Activated CD4-positive, alpha-beta T cell treated with anti-CD3 and anti-CD28 coated beads for 1 hour (primary cell): ENCODE measurements at places on chromosomes 12 and 14.

- no peak for DNase-seq
Measured at GRCh38 chr14:58747181-58747580, 109.4 kb downstream of the DACT1 start.

DNA sequence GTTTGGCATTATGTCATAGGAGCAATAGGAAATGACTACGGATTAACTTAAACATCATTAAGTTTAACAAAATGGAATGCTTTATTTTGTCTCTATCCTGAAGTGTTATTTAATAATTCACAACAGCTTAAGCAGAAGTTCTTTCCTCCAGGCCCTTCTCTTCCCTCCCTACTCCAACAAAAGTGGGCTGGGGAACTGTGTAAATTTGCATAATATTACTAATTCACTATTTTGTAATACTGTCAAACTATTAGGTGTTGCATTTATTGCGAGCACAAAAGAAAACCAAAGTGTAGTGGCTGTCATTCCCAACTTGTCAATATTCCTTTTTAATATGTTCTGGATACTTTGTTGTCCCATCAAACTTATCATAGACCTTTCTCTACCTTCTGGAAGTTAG is 69.8 kb downstream of the ATG14 start:
- DNase-seq, result no peak

DNA sequence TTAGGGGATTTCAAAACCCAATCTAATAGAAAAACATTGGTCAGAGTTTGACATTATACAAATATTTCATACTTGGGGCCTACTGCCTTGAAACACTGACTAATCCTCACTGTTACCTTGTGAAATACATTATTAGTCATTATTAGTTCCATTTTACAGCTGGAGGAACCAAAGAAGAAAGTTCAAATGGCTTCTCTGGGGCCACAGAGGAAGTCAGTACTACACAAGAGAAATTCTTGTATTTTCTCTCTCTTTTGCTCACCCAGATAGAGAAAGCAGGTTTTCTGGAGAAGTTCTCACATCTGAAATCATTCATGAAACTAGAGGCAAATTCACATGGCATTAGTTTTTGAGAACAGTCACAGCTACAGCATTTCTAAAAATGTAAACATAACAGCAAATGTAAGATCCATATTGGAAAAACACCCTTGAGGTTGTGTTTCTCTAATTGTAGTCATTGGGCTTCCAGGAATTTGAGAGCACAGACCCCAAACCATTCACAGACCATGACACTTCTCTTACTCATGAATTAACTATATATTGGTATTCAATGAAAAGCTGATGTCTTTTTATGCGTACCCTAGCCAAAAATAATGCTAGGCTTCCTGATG is 83.0 kb downstream of the LLPH start:
- no peak for DNase-seq

GRCh38 chr14:100450736-100451135 is 127.6 kb downstream of the SLC25A47 start:
- no peak for DNase-seq

- no peak for DNase-seq
Measured at GRCh38 chr12:50564237-50564947, 59.6 kb downstream of the DIP2B start.

GRCh38 chr12:79415746-79416435 is 274.9 kb downstream of the PAWR start:
- DNase-seq, result no peak

- DNase-seq, result peak; percentile 61
Measured at GRCh38 chr12:120356567-120357030, 12.4 kb downstream of the MSI1 start.

DNA sequence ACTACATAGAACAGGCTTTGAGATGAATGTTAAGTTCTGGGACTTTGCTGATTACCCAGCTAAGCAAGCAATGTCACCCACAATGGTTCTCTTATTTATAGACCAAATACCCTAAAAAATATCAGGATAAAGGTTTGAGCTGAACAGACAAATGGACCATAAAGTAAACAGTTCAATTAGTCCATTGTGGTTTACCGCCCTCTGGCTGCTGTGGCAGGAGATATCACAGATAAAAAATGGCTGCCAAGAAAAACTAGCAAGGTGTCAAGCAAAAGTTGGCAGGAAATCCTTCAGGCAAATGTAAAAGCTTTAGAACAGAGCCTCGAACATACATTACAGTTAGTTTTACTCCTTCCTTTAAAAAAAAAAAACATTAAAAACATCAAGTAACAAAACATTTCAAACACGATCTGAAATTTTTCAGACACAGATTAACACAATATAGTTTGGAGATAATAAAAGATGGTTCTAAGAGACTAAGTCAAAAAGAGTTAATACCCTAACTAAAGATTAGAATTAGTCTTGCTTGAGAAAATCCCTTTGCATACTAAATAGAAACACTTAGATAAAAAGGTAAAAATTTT is 41.3 kb downstream of the MED13L start:
- peak; percentile 31 for DNase-seq

GRCh38 chr14:105430565-105430964 is 10.9 kb downstream of the MTA1 start:
- no peak for DNase-seq

- DNase-seq, result no peak
Measured at GRCh38 chr12:94534774-94535509, 75.3 kb upstream of the CEP83 start.

DNA sequence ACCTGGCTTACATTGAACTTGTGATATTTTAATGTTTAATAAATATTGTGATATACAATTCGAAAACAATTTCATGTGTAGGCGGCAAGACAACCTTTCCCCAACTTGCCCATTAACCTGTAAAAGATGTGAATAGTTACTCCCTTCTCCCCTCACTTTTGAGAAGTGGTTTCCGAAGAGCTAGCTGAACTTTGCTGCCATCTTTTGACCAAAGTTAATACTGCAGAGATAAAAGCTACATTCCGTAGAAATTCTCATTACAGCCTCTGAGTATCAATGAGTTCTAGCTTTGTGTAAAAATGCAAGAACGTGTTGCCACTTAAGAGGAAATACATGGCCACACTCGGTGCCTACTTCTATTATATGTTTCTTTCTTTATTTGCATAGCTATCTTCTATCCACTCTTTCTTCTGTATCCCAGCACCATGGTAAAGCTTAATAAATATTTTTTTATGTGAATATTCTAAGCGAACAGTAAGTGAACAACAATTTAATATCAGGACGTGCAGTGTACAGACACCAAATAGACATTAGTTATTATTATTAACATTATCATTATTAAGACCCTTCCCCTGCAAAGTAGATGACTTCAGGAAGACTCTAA is 105.1 kb upstream of the TMEM260 start:
- no peak for DNase-seq

DNA sequence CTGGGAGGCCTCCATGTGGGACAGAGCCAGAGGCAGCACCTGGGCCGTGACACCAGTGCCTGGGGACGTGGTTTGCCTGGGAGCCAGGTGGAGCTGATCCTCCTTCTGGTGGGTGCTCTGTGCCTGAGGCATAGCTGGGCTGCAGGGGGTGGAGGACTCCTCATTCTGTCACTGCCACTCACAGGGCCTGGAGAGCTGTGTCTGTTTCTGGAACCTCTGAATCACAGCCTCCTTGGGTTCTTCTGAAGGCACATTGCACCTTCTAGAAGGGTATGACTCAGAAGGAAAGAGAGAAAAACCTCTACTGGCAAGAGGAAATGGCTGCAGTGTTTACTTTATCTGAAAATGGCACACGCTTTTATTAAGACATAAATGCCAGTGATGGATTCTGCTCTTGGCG is 659.8 kb downstream of the VRK1 start:
- DNase-seq, result peak; percentile 61

- no peak for DNase-seq
Measured at GRCh38 chr14:65549429-65549828, 136.9 kb downstream of the FUT8 start.

DNA sequence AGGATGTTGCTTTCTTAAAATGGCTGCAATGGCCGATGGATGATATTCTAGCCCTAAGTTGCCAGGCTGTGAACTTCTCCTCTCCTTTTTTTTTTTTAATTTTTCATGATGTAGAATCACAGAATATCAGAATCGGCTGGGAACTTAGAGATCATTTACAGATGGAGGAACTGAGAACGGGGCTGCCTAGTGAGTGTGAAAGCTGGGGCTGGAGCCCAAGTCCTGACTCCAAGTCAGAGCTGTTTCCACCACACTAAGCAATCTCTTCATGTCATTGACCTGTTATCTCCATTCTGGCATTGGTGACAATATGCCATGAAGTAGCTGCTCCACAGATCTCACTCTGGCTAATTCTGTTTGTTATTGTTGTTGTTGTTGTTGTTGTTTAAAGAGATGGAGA is 121.7 kb downstream of the SLC38A1 start:
- DNase-seq, result no peak

GRCh38 chr12:90896164-90896563 is 58.8 kb downstream of the CCER1 start:
- no peak for DNase-seq

DNA sequence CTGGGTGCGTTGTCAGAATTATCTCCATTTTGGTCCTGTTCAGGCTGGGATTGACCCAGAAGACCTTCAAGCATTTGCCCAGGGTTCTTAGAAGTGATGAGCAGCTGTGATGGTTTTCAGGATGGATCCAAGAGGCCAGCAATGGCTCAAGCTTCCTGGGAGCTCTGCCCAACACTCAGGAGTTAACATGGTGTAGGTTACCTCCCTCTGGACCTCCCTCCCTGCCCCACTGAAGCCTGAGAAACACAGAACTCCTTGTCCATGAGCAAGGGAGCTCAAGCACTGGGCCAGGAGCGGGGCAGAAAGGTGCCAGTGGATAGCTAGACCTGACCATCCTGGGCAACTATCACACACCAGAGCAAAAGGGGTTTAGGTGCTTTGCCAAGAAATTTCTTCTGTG is 148.4 kb upstream of the FKBP4 start:
- DNase-seq, result no peak

DNA sequence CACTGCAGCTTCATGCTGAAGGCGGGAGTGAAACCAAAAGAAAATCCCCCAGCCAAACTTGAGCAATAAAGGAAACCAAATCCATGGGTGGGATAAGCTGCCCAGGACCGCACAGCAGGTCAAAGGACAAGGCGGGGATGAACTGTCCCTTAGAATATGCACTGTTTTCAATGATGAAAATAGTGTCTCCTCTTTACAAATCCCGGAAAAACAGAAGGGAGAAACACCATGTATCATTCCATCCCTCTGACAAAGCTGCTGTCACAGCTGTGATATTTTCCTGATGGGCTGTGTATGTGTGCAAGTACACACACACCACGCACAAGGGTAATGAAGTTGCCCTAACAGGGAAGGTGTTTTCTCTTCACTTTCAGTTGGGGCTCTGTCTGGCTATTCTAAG is 70.3 kb downstream of the ACTN1 start:
- DNase-seq, result no peak

DNA sequence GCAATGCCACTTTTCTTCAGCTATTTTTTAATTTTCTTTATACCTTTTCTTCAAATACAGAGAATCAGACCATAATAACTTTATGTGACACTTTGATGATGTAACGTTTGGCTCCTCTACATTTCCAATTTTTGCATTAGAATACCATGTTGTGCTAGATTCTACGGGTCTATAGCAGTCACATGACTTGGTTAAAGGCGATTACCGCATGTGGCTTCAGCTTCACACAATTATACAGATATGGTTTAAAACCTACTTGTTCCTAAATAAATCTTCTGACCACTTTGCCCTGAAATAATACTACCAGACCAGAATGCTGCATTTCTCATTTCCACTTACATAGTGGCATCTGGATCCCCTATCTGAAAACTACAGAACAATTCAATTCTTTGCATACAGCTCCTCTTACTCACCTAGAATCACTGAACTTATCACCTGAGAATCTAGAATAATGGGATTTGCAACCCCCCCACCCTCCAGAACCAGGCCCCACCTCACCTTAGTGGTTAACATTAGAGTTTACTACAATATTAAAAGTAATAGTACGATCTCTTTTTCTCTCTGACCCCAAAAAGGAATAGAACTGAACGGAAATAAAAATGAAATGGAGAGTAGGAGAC is 1.3 kb downstream of the MAX start:
- DNase-seq, result no peak

DNA sequence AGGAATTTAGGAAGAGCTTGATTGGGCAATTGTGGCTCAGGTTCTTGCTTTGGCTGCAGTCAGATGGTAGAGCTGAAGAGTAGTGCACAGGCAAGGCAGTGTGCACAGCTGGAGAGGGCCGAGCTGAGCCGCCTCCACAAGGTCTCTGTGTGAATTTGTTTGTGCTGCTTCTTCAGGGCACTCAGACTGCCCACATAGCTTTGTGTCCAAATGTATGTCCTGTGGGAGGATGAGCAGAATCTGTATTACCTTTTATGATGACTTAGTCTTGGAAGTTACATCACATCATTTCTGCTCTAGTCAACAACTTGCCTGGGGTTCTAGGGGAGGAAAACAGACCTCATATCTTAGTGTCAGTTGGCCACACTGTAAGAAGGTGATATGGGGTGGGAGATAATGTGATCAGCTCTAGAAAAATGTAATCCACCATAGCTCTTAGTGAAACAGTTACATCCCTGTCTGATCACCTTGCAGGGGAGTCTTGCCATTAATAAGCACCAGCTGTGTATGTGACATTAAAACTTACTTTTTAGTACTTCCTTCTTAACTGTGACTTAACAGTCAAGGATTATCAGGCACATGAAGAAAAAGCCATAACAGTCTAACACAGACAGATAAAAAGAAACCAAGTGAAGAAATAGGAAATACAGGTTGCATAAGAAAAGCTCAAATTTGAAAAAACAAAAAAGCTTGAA is 53.4 kb downstream of the RCOR1 start:
- DNase-seq, result no peak

DNA sequence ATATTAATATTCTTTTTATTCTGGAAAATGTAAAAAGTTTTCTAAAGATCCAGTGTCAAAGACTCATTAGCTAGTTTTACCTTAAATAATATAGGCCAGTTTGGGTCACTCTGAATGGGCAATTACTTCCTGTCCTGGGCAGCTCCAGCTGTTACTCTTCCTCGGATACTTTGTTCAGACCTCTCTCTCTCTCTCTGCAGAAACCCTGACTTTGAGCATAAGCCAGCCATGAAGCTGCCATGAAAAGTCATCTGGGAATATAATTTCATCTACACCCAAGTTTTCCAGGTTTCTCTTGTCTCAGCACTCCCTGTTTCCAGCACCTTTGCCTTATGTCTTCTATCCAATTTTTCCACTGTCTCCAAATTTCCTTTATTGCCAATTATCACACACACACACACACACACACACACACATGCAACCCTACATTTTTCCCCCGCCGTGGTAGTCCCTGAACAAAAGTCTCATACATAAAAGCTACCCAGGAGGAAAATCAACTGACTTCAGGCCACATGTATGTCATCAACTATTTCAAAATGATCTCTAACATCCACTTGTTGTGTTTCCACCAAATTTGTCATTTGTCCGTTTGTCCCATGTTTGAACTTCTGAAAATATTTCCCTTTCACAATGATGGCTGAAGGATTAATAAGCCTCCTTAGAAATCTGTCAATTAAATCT is 318.1 kb downstream of the SSPN start:
- DNase-seq, result no peak

DNA sequence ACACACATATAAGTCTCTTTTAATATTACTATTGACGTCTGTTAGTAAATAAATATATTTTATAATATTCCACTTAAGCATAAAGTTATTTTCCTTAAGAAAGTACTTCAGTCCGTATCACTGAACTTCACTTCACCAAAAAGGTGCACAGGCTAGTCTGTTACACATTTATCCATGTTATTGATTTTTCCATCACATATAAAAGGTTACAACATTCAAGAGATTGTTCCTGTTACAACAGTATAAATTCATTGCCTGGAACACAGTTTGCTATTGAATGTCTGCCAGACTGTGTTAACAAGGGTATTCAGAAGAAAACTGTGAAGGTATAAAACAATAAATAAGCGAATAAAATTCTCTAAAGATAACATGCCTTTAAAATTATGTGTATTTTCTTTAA is 175.9 kb downstream of the NTS start:
- no peak for DNase-seq
